Stimulated activated CD4-positive, alpha-beta T cell treated with anti-CD3 and anti-CD28 coated beads, Interleukin-4, amount 100 ng/mL, for 48 hours (primary cell): ENCODE measurements at places on chromosomes 12 and 14.
A peak's percentile ranks its signal among the peaks of the same experiment; 100 is the strongest.

GRCh38 chr14:50047274-50047676 is 69.1 kb downstream of the VCPKMT start:
- DNase-seq: no peak

DNA sequence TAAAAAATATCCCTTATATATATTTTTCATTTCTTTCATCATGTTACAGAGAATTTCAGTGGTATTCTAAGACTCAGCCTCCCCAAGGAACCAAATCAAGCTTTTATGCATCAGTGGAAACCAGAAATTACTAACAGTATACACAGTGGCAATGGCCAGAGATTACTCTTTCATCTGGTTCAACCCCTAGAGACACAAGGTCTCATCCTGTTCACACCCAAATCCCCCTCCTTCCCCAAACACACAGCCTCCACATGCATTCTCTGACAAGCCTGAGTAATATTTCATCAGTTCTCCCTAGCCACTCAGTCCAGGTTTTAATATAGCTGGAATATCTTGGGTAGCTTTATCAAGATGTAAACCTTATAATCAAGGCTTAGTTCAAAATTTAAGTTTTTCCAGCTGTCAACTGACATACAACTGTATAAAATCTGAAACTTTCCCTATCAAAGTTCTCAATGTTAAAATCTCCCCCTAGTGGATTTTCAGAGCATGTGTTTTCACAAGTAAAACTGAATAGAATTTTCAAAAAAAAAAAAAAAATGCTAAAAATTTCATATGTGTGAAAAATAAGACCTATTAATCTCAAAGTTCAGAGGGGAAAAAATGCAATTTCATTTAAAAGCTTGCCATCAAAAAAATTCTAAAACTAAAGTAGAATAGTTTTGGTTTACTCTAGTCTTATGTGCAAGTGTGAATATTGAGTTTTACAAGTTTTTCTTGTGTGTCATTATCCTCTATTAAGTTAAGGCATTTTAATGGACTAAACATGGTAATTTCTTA is 10.5 kb upstream of the SSTR1 start:
- no peak for DNase-seq

DNA sequence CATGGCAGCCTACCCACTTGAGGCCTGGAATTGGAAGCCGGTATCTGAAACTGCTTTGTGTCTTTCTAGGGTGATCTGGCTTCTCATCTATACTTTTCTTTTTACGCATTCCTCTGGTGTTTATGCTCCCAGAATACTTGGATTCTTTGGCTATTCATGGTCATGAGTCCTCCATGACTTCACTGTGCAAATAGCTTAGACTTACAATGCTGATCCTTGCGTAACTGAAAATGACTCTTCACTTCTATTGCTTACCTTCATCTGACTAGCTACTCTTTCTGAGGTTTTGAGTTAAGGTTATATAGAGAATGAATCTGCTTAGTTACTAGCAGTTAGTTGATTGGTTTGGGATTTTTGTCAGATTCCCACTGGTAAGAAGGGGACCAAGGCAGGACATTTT is 121.7 kb upstream of the NOVA1 start:
- no peak for DNase-seq

- no peak for DNase-seq
These were observed 88.0 kb upstream of the TMEM132C start for GRCh38 chr12:128178966-128179365.

- DNase-seq: no peak
These were observed 105.8 kb downstream of the PRIMA1 start for GRCh38 chr14:93682459-93682858.

GRCh38 chr14:54922598-54922997 is 20.0 kb upstream of the GCH1 start:
- DNase-seq: no peak

DNA sequence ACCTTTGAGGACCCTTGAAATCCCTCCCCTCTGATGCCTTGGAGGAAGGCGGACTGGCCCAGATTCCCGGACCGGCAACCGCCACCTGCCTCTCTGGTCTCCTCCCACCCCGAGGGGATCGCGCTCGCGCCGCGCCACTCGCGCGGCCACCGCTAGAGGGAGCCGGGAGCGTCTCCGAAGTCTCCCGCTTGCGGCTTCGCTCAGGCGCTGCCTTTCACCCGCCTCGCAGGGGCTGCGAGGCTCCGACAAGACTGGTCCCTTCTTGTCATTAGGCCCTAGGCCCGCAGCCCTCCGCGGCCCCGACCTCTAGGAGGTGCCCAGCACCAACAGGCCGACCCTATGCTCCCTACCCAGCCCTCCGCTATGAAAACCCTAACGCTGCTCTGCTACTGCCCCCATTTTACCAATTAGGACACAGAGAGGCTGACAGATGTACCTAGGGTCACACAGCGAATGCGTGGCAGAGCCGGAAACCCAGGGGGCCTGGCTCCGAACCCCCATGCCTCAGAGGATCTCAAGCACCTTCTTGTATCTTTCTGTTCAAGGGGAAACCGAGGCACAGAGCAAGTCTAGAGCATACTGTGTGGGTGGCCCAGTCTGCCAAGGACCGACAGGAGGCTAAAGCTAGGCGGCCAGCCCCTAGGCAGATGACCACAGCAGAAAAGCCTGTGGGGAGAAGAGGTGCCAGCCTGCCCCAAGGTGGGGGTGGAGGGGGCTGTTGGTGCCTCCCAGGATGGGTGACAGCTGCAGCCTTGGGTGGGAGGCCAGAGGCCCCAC is 21.4 kb upstream of the VSX2 start:
- peak; percentile 79 for DNase-seq

- DNase-seq: no peak
These were observed 104.4 kb downstream of the FGD4 start for GRCh38 chr12:32503730-32504129.

DNA sequence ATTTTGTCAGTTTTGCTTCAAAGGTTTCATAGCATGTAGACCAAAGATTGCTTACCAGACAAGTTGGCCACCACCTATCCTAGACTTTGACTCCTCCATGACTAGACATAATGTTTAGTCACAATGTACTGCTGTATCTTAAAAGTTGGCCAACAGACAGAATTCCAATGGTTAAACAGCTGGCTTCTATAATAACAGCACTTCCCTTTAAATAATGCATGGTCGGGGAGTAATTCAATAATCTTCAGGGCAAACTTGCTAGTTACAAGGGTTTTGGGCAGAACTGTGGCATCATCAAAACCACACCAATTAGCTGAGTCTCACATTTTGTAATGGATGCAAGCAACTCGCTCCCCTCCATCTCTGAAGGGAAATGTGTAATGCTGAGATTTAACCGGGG is 56.9 kb downstream of the IGF1 start:
- DNase-seq: no peak

- no peak for DNase-seq
These were observed 372.2 kb downstream of the EGLN3 start for GRCh38 chr14:33578461-33579216.

DNA sequence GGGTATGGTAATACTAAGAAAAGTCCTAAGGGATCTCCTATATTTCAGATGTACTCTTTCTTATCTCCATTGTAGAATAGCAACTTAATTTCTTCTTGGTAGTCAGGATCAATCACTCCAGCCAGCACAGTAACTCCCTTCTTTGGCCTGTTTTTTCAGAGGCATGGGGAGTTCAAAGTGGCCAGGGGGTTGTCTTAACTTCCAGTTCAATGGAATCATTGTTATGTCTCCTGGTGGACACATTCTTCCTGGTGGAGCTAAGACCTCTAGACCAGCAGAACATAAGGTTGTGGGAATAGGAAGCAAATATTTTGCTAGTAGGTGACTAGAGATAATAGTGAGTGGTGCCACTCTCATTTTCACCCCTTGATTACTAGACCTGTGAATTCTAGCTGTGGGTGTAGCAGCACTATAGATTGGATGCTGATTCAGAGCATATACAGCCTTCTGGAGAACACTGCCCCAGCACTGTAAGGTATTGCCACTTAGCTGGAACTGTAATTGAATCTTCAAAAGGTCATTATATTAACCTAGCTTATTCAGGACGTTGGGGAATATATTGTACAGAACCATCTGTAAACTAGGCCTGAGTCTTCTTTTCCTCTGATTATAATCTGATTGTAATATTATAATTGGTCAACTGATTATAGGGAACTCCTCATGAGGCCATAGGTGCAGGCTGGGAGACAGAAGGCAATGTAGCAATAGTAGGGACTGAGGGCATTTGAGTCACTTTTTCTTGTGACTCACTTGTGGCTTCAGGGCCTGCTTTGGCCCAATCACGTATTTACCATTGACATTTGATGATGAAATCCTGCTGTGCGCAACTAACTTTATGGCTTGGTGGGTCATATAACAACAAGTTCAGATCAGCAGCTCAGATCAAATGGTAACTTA is 60.2 kb upstream of the ATP2B1 start:
- DNase-seq: no peak

GRCh38 chr14:76760331-76761135 is 735 bp upstream of the VASH1 start:
- no peak for DNase-seq

DNA sequence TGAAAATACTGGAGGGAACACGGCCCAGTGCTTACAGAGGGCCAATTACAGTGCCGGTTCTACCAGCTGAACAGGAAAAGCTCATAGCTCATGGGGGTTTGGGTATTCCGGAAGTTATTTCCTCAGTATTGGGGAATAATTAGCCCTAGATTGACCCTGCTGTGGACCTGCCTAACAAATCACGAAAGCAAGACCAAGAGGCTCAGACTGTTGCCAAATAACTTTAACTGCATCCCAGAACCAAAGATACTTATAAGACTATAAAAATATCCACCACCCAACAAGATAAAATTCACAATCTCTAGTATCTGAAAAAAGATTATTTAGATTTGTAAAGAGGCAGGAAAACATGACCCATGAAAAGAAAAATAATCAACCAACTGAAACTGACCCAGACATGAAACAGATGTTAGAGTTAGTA is 8.0 kb upstream of the OR5AU1 start:
- DNase-seq: no peak

DNA sequence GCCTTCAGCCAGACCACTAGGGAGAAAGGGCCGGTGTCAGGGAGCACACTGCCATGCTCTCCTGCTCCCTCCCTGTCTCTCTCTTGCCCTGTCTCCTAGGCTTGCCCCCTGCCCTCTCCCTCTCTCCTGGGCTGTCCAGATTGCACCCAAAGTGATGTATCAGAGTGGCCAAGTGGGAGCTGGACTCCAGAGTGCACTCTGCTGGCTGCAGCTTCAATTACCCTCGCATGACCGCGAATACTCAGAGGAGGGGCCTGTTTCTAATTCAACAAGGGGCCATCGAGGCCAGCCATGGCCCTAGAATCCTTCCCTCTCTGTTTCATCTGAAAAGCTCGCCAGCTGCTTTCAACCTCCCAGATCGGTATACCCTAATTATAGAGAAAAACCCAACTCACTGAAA is 206.4 kb upstream of the FKBP4 start:
- no peak for DNase-seq

GRCh38 chr12:123813349-123813748 is 51.2 kb downstream of the DNAH10 start:
- no peak for DNase-seq

DNA sequence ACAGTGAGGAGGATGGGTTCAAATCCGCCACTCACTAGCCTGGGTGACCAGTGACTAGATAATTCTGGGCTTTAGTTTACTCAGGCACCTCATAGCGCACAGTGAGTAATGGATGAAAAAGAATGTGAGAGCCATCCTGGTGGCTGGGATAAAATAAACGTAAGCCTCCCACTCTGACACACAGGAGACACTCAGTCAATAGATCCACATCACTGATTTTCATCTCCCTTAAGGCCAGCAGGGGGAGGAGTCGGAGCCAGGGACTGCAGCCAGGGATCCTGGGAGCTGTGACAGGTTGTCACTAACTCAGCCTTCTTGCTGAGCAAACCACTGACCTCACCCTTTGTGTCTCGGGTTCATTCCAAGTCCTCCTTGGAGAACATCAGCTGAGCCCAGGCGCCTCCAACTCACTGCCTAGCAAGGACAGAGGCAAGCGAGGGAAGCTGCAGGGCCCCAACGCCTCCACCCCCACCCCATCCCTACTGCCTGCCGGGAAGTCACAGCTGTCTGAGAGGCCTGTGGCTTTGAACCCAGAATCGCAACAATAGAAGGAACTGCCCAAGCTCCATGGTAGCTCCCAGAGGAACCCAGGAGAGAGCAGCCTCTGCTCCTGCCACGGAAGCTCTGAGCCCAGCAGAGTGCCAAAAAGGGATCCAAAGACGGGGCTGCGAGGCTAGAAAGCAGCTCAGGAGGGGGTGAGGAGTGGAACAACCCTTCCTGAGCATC is 30.7 kb downstream of the PXN start:
- DNase-seq: no peak

DNA sequence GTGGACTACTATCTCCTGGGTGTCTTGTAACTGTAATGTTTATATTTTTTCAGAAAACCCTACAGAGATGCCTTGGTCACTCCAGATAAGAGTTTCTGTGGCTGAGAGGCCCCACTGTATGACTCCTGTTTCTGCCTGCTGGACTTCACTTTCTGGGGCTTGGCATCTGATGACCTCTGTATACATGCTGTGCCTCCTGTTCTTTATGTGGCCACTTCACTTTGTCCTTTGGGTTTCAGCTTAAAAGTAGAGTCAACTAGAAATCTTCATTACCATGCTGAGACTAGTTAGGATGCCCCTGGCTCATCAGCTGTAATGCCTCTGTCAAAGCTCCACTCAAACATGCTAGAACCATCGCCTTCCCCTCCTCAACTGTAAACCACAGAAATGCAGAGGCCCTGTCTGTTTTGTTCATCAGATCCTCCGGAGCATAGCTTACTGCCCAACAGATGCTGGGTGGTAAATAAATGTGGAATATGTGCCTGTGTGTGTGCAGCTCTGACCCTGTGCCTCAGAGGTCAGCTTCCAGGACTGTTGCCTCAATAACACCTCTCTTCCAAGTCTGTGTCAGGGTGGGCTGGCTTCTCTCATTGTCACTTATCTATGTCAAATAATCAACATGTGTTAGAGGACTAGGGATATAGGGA is 25.5 kb downstream of the ZNF664 start:
- DNase-seq: no peak

DNA sequence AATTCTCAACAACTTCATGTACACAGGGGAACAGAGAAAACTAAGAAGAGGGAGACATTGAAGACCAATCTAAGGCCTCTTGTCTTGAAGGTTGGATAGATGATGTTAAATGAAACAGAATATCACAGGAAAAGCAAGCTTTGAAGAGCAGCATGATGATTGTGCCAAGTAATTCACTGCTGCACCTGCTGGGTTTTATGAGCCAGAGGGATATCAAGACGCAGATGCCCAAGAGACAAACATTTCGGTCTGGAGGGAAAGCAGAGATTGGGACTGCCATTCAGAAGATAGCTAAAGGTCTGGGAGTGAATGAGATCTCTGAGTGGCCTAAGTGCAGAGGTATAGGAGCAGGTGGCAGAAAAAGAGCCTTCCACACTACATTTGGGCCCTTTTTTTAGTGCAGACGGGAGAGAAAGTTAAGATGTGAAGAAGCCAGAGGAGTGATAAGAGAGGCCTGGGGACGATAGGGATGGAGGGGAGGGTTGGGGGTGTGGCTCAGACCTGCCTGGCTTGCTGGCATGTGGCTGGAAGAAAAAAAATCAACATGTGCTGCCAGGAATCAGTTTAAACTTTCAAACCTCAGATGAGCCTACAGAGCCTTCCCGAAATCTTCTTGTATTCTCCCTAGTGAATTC is 200.6 kb downstream of the AEBP2 start:
- no peak for DNase-seq
